ENCODE measurements at places on chromosomes 4 and X. TPM values are rescaled to one million over a fixed set of nuclear protein-coding genes. Genes with fewer than 3 reads are reported as not detected.

ADRA2C gene
- 7.2 TPM for polyA plus RNA-seq

USP26 gene
- polyA plus RNA-seq = 1.0 TPM

GYPB gene
- not detected for polyA plus RNA-seq

NLRP2B gene
- not detected for polyA plus RNA-seq

CSAG3 gene
- polyA plus RNA-seq = 6.0 TPM

CYSLTR1 gene
- polyA plus RNA-seq = 0.57 TPM

SMIM9 gene
- polyA plus RNA-seq = 0.51 TPM

NWD2 gene
- polyA plus RNA-seq = 0.12 TPM

CNGA1 gene
- polyA plus RNA-seq = 0.28 TPM

RNF150 gene
- 4.7 TPM for polyA plus RNA-seq

BMP15 gene
- polyA plus RNA-seq = 0.55 TPM

ARMCX4 gene
- polyA plus RNA-seq = 4.5 TPM

Measured in testis (tissue), 5 donors.